Right ventricle myocardium inferior (tissue), 1 donor: ENCODE measurements at places on chromosomes 2 and 18. TPM values are rescaled to one million over a fixed set of nuclear protein-coding genes. Genes with fewer than 3 reads are reported as not detected.

GRCh38 chr18:57347784-57348183 is 4.6 kb upstream of the ST8SIA3 start:
- DNase-seq = no peak

- DNase-seq = peak; percentile 48
These were observed 4.0 kb downstream of the KIF1A start for GRCh38 chr2:240815761-240816583.

DNA sequence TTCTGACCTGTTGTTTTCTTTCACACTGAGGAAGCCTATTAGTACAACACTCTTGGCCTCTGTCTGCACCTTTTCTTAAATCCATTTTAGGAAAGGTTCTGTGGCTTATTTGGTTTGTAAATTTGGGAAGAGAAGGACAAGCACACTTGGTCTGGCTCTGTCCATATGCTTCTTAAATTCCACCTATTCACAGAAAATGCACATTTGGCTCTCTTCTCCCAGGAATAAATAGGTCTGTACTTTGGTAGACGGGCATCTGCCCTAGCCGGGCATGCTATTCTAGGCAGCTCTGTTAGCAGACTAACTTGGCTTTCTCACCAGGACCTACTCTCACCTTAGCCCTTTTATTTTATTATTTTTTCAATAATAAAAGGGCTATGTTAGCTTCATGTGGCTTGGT is 1211.8 kb upstream of the SLC39A10 start:
- no peak for DNase-seq

GRCh38 chr18:41873730-41874129 is 81.3 kb upstream of the PIK3C3 start:
- no peak for DNase-seq

- no peak for DNase-seq
These were observed 113.0 kb upstream of the COPS8 start for GRCh38 chr2:236972491-236973342.

- DNase-seq = no peak
These were observed 971 bp upstream of the CDH7 start for GRCh38 chr18:65749841-65750240.

DNA sequence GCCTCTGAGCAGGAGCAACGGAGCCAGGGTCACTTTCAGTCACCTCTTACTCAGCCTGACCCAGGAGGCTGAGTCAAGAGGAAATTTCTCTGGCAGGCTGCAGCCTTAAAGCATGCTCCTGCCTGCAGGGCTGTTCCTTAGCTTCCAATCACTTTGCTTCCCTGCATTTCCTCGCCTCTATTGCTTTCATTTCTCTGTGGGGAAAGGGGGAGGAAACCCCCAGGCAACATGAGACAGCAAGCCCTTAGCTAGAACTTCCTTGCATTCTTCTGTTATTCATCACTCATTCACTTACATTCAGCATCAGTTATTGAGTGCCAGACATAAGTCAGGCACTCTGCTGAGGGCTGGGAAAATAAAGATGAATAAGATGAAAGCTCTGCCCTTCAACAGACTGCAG is 13.0 kb downstream of the XDH start:
- no peak for DNase-seq

DNA sequence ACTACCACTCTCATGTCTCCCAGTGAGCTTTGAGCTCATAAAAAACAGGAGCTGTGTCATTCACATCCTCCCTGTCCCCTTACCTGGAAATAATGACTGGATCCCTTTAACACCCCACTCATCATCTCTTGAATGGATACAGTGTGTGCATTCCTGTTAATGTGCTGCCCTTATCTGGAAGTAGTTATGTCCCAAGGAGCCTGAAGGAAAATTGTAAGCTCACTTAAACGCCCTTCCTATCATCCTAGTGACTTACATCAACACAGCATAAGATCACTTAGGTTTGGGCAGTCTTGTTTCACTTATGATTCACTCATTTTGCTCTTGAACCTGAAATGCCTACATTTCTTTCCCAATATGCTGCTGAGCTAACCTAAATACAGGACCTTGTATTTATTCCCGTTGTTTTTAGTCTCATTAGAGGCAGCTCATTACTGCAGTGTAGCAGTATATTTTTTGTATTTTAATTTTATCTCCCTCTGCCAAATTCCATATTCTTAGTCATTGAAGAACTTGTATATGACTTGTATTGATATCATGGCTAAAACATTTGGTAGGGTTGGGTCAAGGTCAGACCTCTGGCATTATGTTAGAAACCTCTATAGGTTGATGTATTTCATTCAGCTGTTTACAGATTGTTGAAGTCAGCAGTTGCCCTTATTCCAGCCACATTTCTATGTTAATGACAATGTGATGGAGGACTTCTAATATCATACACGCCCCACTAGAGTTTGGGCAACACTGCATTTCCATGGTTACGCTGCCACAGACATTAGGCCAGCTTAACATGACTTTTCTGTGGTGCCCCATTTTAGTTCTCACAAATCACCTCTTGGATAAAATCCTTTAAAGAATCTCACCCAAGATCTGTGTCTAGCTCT is 72.9 kb downstream of the PKP4 start:
- DNase-seq = no peak

GRCh38 chr2:6960659-6961058 is 43.4 kb downstream of the RNF144A start:
- no peak for DNase-seq

GRCh38 chr2:219368690-219369191 is 19.0 kb downstream of the DNPEP start:
- DNase-seq = no peak

PSD4 gene
- 3.4 TPM for total RNA-seq

FOXD4L1 gene
- not detected for total RNA-seq

ABCG8 gene
- total RNA-seq = 0.32 TPM

ABCG5 gene
- total RNA-seq = not detected
